ENCODE measurements at places on chromosomes 11 and 22.

DNA sequence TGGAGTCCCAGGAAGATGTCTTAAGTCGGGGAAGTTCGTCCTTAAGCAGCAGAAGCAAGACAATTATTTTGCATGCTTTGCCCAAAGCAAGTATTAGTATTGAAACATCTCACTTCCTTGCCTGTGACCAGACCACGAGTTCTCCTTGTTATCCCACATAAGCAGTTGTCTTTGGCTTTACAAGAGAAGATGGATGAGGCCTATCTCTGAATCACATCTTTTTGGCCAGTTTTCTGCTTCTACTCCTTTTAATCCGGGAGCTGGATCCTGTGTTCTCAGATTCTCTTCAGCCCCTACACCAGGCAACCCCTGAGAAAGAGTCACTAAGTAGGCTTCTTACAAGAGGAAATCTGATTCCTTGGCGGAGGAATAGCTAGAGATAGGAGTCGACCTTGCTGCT, 2.1 kb downstream of the SYT9 start:
- no peak for DNase-seq

- no peak for DNase-seq
Observed at GRCh38 chr11:66289548-66290329, 796 bp upstream of the YIF1A start.

DNA sequence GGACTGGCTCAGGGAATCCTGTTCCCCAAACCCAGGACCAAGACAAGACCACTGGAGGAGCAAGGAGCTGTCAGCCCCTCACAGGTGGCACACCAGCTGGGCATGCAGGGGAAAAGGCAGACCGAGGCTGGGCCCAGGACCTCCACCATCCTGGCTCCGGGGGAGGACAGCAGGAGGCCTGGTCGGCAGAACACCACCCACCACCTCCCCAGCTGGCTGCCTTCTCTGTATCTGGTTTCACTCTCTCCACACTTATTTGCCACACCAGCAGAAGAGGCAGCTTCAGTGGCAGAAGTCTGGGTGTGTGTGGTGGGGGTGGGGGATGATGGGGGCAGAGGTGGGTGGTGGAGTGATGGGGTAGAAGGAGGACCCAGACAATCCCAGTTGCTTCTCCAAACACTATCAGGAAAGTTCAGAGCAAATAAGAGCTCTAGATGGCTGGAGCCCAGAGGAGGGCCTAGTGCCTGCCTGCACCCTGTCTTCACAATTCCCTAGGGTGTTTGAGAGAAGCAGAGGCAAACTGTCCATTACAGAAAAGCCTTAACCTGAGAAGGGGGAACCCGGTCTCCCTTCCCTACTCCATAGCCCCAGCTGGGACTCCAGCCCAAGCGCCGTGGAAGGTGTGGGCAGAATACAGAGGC, 51.9 kb upstream of the CDON start:
- DNase-seq = peak; percentile 75

DNA sequence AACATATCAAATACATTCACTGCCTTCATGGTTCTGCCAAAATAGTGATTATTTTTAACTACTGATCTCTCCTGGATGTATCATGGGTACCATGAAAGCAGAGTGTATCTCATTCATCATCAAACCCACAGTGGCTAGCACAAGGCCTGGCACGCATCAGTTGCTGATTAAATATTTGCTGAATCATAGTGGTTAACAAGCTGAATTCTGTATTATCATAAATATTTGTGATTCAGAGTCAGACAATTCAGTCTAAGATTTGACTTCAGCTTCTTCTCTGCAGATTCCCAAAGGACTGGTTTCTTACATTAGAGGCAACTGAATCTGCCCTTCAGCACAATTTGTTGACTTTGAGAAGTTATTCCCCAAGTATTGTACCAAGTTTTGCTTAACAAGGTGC, 715.8 kb upstream of the LRRC4C start:
- DNase-seq = no peak

GRCh38 chr11:64051297-64051696, 15.6 kb downstream of the FLRT1 start:
- DNase-seq = no peak
